ENCODE measurements at places on chromosomes 6 and 20.

DNA sequence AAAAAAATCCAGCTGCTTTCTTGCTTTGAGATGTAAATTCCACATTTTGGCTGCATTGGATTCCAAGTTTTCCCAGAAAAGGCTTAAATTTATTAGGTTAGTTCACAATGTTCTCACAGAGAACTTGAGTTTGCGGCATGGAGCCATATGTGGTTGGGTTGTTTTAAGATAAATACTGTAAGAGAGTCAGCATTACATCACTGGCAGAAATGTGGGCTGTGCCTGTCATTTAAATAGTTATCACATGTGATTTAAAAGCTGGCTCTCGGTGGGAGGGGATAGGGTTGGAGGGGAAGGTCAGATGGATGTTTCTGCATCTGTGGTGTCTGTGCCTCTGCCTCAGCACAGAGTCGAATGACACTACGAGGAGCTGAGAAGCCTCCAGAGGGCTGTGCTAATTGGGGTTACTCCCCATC is 73.8 kb upstream of the SCP2D1 start:
- DNase-seq, result no peak

DNA sequence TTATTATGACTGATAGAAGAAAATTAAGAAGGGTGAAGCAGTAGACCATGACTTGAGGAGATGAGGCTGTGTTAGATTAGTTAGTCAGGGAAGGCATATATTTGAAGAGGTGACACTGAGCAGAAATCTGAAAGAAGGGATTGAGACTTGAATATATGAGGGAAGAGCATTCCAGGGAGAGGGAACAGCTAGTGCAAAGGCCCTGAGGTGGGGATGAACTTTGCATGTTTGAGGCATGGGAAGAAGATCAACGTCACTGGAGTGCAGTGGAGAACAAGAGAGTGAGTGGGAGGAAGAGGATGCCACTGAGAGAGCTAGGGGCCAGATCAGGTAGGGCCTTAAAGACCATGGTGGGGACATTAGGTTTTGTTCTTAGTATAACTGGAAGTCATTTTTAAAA is 119.0 kb downstream of the ZDHHC14 start:
- no peak for DNase-seq

GRCh38 chr20:15726416-15726815 is 846.8 kb downstream of the KIF16B start:
- no peak for DNase-seq

DNA sequence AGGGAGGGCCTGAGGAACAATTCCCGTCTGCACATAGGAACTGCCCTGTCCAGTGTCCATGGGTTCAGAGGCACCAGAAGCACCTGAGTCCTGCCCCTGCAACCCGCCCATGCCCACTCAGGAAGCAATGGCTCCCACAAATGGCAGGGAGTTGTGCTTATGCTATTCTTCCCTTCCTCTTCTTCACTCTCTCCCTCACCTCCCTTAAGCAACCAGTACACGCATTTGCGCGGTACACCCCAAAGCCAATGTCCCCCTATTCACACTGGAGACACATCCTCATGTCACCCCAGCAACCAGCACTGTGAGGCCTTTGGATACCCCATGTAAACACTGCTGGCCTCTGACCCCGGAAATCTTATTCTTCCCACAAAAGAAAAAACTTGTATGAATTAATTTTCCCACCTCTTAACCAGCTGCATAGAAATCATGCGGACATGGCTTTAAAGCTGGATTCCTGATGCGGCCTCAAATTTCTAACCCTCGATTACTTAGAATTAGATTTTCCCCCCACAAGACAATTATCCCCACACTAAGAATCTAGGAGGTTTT is 30.9 kb downstream of the FYN start:
- no peak for DNase-seq

GRCh38 chr6:68400396-68400795 is 234.7 kb upstream of the ADGRB3 start:
- DNase-seq, result no peak

- peak; percentile 94 for DNase-seq
These were observed 4.8 kb upstream of the TRIM40 start for GRCh38 chr6:30130887-30131862.

- no peak for DNase-seq
These were observed 48.4 kb downstream of the CPXM1 start for GRCh38 chr20:2751878-2752566.

- no peak for DNase-seq
These were observed 46.4 kb downstream of the PTPRA start for GRCh38 chr20:2919518-2920245.

DNA sequence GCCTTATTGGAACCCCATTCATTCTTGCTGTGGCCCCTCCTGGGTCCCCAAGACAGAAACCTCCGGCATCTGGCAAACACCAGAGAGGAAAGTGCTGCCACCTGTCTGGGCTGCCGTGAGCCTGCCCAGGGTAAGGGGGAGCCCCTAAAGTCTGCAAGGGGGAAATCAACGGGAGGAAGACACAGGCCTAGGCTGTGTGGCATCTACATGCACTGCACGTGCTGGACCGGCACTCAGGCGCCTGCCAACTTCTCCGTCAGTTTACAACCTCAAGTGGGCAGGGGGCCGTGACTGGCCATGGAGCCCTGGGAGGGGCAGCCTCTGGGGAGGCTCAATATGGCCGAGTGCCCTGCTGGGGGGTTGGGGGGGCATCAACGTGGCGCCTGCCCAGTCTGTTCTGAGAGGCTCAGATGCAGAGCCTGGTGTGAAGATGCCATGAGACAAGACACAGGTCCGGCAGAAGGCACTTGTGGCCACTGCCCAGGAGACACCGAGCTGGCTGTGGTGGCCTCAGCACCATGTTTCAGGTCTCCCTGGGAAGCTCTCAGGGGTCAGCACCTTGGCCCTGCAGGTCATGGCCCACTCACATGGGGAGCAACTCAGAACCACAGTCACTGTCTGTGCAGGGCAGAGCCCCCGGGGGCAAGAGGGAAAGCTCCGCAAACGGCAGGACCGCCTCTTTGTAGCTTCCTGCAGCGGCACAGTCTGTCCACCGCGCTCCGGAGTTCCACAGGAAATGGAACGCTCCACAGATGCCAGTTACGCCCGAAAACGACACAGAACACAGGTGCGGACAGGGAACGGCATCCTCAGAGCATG is 8.4 kb downstream of the UCKL1 start:
- DNase-seq, result no peak

- DNase-seq, result no peak
These were observed 197.7 kb downstream of the ARID1B start for GRCh38 chr6:156974830-156975261.

DNA sequence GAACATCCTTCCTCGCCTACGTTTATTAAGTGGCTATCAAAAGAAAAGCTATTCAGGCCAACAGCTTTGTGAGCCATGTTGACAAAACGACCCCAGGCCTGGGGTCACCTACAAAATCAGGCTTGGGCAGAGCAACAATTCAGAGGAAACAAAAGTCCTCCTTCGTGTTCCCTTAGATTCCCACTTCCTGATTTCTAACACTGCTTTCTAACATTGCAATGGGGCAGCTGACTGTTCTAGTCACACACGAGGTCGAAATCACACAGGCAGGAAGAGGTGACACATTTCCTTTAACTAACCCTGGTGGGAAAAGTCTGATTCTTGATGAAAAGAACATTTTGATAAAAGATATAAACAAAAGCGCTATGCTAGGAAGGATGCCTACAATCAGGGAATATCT is 31.9 kb downstream of the WDR27 start:
- no peak for DNase-seq

GRCh38 chr6:138404666-138405337 is 779 bp downstream of the HEBP2 start:
- DNase-seq, result no peak

DNA sequence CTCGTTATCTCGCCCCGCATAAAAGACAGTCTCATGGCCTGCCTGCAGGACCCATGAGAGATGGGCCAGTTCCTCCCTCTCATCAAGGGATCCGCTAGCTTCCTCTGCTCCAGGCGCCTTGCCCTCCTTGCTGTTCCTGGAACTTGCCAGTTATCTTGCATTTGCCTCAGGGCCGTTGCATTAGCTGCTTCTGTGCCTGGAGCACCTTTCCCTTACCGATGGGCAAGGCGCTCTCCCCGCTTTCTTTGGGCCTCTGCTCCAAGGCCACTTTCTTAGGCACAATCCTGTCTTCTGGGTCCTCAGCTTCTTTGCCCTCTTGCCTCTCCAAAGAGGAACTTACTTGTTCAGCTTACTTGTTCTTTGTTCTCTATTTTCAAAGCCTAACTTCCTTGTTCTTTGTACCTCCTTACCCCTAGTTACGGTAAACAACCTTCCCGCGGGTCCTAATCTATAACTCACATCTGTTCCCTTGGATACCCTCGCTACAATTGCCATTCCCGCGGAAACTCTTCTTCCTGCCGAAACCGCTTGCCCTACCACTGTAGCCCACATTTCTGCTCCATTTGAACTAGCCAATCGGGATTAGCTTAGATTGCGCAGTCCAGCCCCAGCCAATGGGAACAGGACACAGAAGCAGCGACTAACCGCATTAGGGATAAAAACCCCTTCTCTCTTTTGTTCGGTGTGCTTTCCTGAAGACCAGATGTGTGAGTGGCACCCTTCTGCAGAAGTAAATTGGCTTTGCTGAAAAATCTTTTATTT is 887 bp upstream of the NSFL1C start:
- no peak for DNase-seq

- DNase-seq, result no peak
These were observed 20.3 kb downstream of the CYB5R4 start for GRCh38 chr6:83879746-83880145.

DNA sequence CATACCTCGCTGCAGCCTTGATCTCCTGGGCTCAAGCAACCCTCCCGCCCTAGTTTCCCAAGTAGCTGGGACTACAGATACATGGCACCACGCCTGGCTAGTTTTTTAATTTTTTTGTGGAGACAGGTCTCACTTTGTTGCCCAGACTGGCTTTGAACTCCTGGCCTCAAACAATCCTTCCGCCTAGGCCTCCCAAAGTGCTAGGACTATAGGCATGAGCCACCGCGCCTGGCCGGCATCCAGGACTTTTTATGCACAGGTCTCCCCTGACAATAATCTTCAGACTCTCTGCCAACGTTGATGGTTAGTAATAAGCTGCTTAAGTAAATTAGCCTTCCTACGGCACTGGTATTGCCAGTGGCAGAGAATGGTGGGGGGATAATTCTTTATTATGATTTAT is 110.5 kb upstream of the MTHFD1L start:
- no peak for DNase-seq

DNA sequence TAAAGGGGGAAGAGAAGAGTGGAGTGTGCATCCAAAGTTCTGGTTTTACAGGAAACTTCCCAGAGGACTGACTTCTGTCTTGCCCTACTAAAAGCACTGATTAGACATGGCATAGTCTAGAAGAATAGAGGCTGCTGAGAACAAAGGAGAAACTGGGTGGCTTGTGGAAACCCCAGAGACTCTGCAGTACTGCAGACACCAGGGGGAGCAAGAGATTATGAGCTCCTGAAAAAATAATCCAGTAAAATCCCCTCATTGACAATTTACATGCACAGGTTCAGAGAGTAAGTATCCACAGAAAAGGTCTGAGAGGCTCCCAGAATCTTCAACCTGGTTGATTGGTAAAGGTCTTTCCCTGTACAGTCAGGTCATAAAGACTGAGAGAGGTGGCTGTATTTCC is 48.7 kb upstream of the CLVS2 start:
- DNase-seq, result no peak

- DNase-seq, result no peak
These were observed 57.8 kb upstream of the EDN1 start for GRCh38 chr6:12232339-12232738.

- DNase-seq, result peak; percentile 41
These were observed 717 bp downstream of the CSNK2A1 start for GRCh38 chr20:542777-543368.

- no peak for DNase-seq
These were observed 736.4 kb upstream of the MARCKS start for GRCh38 chr6:113120582-113121285.

GRCh38 chr6:135498185-135498841 is 773 bp upstream of the AHI1 start:
- peak; percentile 54 for DNase-seq

DNA sequence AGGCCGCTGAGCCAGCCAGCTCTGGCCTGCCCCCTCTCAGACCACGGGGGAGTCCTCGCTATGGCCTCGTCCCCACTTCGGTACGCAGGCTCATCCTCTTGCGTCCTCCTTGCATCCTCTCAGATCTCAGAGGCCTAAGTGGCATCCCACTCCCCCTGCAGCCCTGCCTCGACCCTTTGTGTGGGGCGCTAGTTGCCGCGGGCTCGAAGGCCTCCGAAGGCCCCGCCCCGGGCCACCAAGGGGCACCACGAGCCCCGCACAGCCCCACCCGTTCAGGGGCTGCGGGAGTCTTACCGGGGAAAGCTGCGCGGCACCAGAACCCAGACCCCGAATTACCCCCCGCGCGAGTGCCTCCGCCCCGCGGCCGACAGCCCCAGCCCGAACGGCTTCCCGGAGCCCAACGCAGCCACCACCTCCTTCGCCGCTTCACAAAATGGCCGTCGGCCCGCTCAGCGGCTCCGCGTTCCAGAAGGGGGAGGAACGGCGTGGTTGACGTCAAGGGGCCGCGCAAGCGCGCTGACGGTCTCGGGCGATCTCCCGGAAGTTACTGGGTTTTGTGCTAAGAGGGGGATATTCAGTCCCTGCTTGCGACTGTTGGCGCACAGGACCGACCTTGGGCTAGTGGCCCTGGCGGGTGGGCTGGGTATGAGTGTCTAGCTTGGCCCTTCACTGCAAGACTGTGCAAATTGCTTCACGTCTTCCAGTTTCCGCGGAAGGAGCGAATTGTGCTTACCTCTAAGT is at the start of the genes CPNE1 and RBM12:
CPNE1 (minus strand) TSS at position 435 of the 741 bp plus-strand sequence. CDS start 31,977 bp downstream, outside the sequence.
RBM12 (minus strand) TSS at position 435 of the 741 bp plus-strand sequence. CDS start 9,578 bp downstream, outside the sequence.
- DNase-seq, result peak; percentile 95

DNA sequence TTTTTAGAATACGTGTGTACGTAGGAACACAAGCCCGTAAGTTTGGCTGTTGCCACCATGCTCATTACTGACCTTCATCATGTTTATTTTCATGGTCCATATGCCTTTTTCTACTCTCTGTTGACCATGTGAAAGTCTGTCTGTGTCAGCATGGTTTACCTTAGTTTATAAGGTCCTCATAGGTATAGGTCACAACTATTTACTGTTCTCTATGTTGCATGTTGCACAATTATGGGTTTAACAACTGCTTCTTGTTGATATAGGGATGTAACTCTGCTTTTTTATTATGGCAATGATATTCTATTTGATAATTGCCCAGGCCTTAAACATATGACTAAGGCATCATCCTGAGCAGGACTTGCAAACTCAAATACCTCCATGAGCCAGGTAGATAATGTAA is 13.4 kb upstream of the RANBP9 start:
- no peak for DNase-seq

GRCh38 chr20:38863024-38863851 is 57.7 kb downstream of the PPP1R16B start:
- DNase-seq, result no peak

- no peak for DNase-seq
These were observed 470.2 kb upstream of the BTBD3 start for GRCh38 chr20:11447371-11448100.

DNA sequence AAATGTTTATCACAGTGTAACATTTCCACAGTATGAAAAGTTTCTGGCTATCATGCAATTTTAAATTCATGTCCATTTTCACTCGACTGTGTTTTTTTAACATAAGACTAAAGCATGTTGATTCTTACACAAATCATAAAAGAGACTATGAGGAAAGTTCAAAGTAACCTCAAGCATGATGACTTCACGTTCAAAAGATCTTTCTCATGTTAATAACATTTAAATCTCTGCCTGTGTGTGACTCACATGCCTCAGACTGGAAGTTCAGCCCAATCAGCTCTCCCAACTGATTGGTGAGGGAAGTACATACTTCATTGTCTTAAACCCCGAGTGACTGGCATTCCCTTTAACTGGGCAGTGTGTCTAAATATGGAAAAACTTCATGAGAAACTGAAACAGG is 37.4 kb downstream of the ATXN1 start:
- no peak for DNase-seq

GRCh38 chr20:18790787-18791186 is 22.8 kb upstream of the SCP2D1 start:
- DNase-seq, result no peak
